ENCODE measurements at places on chromosomes 5 and 9. TPM values are rescaled to one million over a fixed set of nuclear protein-coding genes. Genes with fewer than 3 reads are reported as not detected.

GRCh38 chr5:52893105-52893504, 96.0 kb upstream of the ITGA2 start:
- H3K4me3 ChIP-seq: no peak overlapping the region
- peaks cover 8% of the 10 kb centered on the region for H3K36me3 ChIP-seq
- no peak for DNase-seq
- H3K4me1 ChIP-seq: peaks cover 48% of the 10 kb centered on the region
- H3K27me3 ChIP-seq: no peaks in the 10 kb centered on the region
- peak overlapping the region; percentile 77 for H3K27ac ChIP-seq

CCIN gene
- 2.5 TPM for total RNA-seq

GRCh38 chr9:72506615-72507014, 14.8 kb upstream of the TMC1 start:
- H3K27me3 ChIP-seq: no peaks in the 10 kb centered on the region
- DNase-seq: no peak
- H3K27ac ChIP-seq: no peak overlapping the region
- H3K4me3 ChIP-seq: no peak overlapping the region
- H3K36me3 ChIP-seq: no peaks in the 10 kb centered on the region
- H3K4me1 ChIP-seq: no peaks in the 10 kb centered on the region

CD14 gene
- total RNA-seq: 96.9 TPM

DNA sequence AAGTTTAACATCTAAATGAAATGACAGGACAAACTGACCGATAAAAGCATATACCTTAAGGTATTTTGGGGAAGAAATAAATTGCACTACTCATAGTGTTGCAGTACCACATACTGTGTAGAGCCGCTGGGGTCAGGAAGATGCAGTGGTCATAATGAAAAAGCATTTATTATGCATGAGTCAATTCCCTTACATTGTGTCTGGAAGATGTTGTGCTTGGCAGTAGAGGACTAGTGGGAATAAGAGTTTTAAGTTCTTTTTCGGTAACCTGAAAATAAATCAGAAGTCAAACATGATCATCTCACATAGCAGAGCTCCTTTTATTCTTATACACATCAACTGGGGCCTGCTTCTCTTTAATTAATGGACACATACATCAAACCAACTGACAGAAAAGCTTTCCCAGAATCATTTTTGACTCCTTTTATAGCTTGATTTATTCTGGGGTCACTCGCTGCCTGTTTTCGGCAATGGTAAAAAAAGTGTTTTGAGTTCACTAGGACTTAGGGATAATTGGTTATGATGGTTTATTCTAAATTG, 262.5 kb upstream of the CHD1 start:
- H3K4me3 ChIP-seq: no peak overlapping the region
- H3K4me1 ChIP-seq: no peaks in the 10 kb centered on the region
- no peaks in the 10 kb centered on the region for H3K27me3 ChIP-seq

GRCh38 chr9:27356446-27356845, 59.5 kb upstream of the EQTN start:
- no peak overlapping the region for H3K27ac ChIP-seq
- no peak for DNase-seq
- H3K27me3 ChIP-seq: no peaks in the 10 kb centered on the region
- H3K4me1 ChIP-seq: no peaks in the 10 kb centered on the region
- no peak overlapping the region for H3K4me3 ChIP-seq

- H3K27me3 ChIP-seq: no peaks in the 10 kb centered on the region
- H3K27ac ChIP-seq: no peak overlapping the region
- H3K4me3 ChIP-seq: no peak overlapping the region
- H3K36me3 ChIP-seq: no peaks in the 10 kb centered on the region
- no peak for DNase-seq
These were observed 243.9 kb upstream of the ATP10B start for GRCh38 chr5:161095953-161096352.

PCDHB10 gene
- 6.2 TPM for total RNA-seq

DNA sequence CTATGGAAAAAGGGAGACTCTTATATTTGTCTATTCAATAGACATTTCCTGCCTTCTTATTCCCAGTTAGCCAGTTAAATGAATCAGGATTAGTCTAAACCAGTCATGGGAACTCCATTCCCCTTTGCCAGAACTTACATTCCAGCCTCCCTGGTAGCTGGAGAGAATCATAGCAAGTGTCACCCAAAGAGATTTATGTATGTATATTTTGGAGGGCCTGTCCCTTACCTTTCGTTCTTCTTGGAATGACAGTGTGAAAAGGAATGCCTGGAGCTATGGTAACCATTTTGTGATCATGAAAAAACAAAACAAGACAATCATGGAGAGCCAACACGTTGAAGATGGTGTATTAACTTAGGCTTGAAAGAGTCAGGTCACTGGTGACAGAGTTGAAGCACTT, 627.7 kb downstream of the CCDC171 start:
- H3K36me3 ChIP-seq: no peaks in the 10 kb centered on the region
- no peak overlapping the region for H3K4me3 ChIP-seq
- no peak overlapping the region for H3K27ac ChIP-seq
- DNase-seq: no peak
- no peaks in the 10 kb centered on the region for H3K27me3 ChIP-seq

CDX1 gene
- not detected for total RNA-seq

DNA sequence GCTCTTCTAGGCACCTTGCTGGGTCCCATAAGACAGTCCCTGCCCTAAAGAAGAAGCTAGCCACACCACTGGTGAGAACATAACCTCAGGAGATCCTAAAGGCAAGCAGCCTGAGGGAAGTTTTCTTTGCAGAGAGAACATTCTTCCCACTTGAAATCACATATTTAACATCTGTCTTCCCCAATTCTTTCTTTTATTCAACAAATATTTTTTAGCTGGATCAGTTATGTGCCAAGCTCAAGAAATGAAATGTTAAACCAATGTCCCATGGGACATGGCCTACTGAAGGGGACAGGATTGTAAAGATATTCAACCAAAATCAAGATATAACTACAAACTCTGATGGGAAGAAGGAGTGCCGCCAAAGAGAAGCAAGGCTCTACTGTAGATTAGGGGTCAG, 36.5 kb downstream of the FOXI1 start:
- H3K4me1 ChIP-seq: no peaks in the 10 kb centered on the region
- H3K4me3 ChIP-seq: no peak overlapping the region
- no peak for DNase-seq
- no peaks in the 10 kb centered on the region for H3K36me3 ChIP-seq
